Activated CD8-positive, alpha-beta T cell treated with anti-CD3 and anti-CD28 coated beads, Interleukin-2, amount 10 ng/mL, durations not matched to agents 7 days and 5 days (primary cell): ENCODE measurements at places on chromosomes 6 and 20. TPM values are rescaled to one million over a fixed set of nuclear protein-coding genes. Genes with fewer than 3 reads are reported as not detected.
A peak's percentile ranks its signal among the peaks of the same experiment; 100 is the strongest.

The CLVS2 gene
- not detected for total RNA-seq

The MARCKS gene
- total RNA-seq: 0.05 TPM

GRCh38 chr6:29603930-29604329 lies 19.0 kb downstream of the OR2H2 start:
- no peak for DNase-seq
- H3K27me3 ChIP-seq: peaks cover 3% of the 10 kb centered on the region
- no peak overlapping the region for H3K27ac ChIP-seq
- no peak overlapping the region for H3K4me3 ChIP-seq
- H3K36me3 ChIP-seq: no peaks in the 10 kb centered on the region

GRCh38 chr6:36301085-36301658 lies 31.3 kb downstream of the PNPLA1 start:
- peaks cover 15% of the 10 kb centered on the region for H3K27me3 ChIP-seq
- no peak for DNase-seq
- H3K4me1 ChIP-seq: peaks cover 6% of the 10 kb centered on the region

DNA sequence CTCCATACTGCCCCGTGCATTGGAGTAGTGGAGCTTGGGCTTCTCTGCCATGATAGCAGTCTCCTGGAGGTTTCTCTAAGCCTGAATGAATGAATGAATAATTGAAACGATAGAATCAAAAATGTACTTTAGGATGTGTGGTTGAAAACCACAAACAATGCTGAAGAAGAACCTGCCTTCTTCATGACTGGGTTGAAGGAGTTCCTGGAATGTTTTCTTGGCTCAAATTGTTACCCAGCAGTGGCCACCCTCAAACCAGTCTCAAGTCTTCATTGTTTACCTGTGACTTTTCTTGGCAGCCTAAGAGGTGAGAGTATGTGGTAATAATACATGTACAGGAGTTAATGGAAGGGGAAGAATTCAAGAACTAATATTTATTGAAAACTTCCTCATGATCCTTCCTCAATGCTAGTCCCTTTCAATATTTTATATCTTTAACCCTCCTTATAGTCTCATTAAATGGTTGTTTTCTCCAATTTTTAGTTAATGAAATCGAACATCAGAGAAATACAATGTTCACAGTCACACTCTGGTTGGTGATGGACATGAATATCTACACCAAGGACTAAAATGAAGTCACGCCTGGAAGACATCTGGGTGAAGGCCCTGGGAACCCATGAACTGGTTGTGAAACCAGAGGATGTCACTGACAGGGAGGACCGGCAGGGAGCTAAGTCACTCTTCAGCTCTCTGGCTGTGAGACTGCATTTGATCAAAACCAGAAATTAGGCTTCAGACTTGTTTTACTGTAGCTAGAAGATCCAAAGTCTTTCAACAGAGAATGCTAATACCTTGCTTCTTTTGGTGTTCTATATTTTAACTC lies at the start of gene GSTA5:
TSS of gene GSTA5 (minus strand) at position 51 of the 823 bp plus-strand sequence.
- H3K27me3 ChIP-seq: peaks cover 24% of the 10 kb centered on the region
- H3K36me3 ChIP-seq: no peaks in the 10 kb centered on the region
- no peaks in the 10 kb centered on the region for H3K4me1 ChIP-seq
- no peak within 1 kb of the TSS for H3K4me3 ChIP-seq
- no peak within 1 kb of the TSS for H3K27ac ChIP-seq

DNA sequence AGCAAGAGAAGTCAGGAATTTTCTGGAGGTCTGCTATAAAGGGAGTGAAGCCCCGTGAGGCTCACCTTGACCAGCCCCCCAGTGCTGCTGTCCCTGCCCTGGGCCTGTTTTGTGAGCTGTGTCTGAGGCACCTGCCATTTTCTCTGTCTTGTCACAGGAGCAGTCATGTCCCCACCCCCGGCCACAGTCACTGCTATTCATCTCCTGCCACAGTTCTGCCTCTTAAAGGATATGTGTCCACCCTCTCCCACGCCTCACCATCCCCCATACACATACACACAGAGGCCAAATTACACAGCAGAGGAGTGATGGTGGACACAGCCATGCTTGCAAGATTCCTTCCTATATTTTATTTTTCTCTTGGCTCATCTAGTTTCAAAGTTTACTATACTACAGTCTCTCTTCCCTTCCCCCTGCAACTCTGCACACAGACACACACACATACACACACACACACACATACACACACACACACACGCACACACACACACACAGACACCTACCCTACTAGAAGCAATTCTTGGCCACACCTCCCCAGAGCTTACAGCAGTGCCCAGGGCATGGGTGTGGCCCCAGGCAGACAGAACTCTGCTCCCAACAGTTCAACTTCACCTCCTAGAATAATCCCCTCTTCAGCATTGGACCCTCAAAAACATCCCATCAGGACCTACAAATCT lies 68.7 kb upstream of the TAB2 start:
- DNase-seq: peak; percentile 53
- H3K27ac ChIP-seq: peak overlapping the region; percentile 47

The DEFB132 gene
- total RNA-seq: not detected

The THBD gene
- total RNA-seq: not detected

The CLDN20 gene
- not detected for total RNA-seq

- H3K27me3 ChIP-seq: peaks cover 3% of the 10 kb centered on the region
- no peaks in the 10 kb centered on the region for H3K36me3 ChIP-seq
- DNase-seq: no peak
- no peak overlapping the region for H3K27ac ChIP-seq
- H3K4me1 ChIP-seq: no peaks in the 10 kb centered on the region
Observed at GRCh38 chr6:3835055-3835731, 14.0 kb upstream of the FAM50B start.

DNA sequence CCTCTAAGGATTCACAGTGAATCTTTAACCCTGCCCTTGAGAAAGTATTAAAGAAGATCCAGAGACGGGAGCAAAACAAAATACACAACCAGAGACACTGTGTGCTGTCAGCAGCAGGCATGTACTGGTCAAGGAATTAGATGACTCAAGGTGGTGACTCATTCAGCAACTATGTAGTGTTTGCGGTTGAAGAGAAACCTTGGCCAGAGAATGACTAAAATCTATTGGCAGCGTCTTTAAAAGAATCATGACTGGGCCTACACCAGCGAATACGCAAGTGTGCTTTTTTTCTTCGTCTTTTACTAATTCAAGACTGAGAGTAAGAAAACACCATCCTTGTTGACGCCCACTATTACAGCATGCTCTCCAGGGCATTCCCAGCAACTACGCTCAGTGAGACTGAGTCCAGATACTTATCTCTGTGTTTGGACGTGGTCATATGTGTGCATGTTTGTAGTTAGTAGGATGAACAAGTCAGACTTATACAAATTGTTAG lies 72.4 kb upstream of the BACH2 start:
- peaks cover 21% of the 10 kb centered on the region for H3K4me1 ChIP-seq
- H3K36me3 ChIP-seq: no peaks in the 10 kb centered on the region
- H3K27me3 ChIP-seq: peaks cover 10% of the 10 kb centered on the region

The OPN5 gene
- total RNA-seq: not detected

The EIF2S2 gene
- 94.4 TPM for total RNA-seq

DNA sequence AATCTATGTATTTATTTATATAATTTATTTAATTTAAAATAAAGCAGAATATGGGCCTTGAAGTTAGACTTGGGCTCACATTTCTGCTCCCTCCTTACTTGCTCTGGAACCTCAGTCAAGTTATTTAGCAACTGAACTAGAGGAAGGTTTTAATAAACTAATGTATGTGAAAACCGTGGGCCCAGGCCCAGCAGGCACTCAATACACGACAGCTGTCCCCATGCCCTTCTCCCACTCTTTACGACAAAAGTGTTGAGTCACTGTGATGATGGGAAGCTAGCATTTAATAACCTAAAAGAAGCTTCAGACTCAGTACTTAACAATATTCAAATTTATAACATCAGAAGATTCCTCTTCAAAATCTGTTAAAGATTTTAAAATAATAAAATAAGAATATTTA lies 46.7 kb downstream of the SERAC1 start:
- no peak for DNase-seq
- H3K27me3 ChIP-seq: no peaks in the 10 kb centered on the region
- peaks cover 5% of the 10 kb centered on the region for H3K36me3 ChIP-seq
- H3K4me3 ChIP-seq: no peak overlapping the region
- no peak overlapping the region for H3K27ac ChIP-seq
- no peaks in the 10 kb centered on the region for H3K4me1 ChIP-seq

The VEGFA gene
- total RNA-seq: 37.9 TPM

The MTFR2 gene
- total RNA-seq: 27.2 TPM

The TCP11 gene
- not detected for total RNA-seq

The HTR1E gene
- not detected for total RNA-seq

The LAMP5 gene
- total RNA-seq: not detected

The CGA gene
- not detected for total RNA-seq

The SRMS gene
- not detected for total RNA-seq

The WFDC10B gene
- not detected for total RNA-seq

- no peaks in the 10 kb centered on the region for H3K36me3 ChIP-seq
- no peak overlapping the region for H3K27ac ChIP-seq
- H3K4me3 ChIP-seq: no peak overlapping the region
- H3K27me3 ChIP-seq: no peaks in the 10 kb centered on the region
Observed at GRCh38 chr6:79440598-79440997, 96.6 kb downstream of the LCA5 start.

- H3K36me3 ChIP-seq: no peaks in the 10 kb centered on the region
- DNase-seq: no peak
- peak overlapping the region; percentile 65 for H3K27ac ChIP-seq
- peaks cover 34% of the 10 kb centered on the region for H3K4me1 ChIP-seq
Observed at GRCh38 chr20:5072756-5073659, 46.8 kb downstream of the PCNA start.

DNA sequence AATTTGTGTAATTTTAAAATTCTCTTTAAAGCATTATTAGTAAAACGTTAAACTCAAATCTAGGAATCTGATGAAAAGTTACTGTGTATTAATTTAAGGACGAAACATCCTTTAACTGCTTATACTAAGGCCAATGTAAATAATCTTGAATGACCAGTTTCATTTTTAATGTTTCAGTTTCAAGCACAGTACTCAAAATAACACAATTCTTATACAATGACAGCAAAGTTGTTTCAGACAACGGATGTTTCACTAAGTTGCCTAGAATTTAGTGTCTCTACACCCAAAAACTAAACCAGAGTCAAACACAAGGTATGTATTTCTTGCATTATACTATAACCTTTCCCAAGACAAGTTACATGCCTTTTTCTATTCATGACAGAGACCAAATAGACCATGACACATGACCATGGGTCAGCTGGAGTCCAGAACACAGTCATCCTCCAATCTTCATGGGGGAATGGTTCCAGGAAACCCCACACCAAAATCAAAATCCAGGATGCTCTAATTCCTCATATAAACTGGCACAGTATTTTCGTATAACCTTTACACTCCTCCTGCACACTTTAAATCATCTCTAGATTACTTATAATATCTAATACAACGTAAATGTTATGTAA lies 7.7 kb downstream of the PHIP start:
- H3K36me3 ChIP-seq: peaks cover 28% of the 10 kb centered on the region
- no peaks in the 10 kb centered on the region for H3K27me3 ChIP-seq
- H3K27ac ChIP-seq: no peak overlapping the region
- peaks cover 36% of the 10 kb centered on the region for H3K4me1 ChIP-seq
- no peak overlapping the region for H3K4me3 ChIP-seq

GRCh38 chr20:23568320-23568970 lies at the start of gene CST9L:
Gene CST9L (minus strand): TSS chr20:23568484. CDS start chr20:23568450, 34 bp downstream.
- DNase-seq: no peak
- H3K36me3 ChIP-seq: no peaks in the 10 kb centered on the region
- no peak within 1 kb of the TSS for H3K27ac ChIP-seq
- no peaks in the 10 kb centered on the region for H3K4me1 ChIP-seq
- H3K27me3 ChIP-seq: peaks cover 2% of the 10 kb centered on the region

The CYP39A1 gene
- not detected for total RNA-seq

The SKIC2 gene
- total RNA-seq: 73.4 TPM

DNA sequence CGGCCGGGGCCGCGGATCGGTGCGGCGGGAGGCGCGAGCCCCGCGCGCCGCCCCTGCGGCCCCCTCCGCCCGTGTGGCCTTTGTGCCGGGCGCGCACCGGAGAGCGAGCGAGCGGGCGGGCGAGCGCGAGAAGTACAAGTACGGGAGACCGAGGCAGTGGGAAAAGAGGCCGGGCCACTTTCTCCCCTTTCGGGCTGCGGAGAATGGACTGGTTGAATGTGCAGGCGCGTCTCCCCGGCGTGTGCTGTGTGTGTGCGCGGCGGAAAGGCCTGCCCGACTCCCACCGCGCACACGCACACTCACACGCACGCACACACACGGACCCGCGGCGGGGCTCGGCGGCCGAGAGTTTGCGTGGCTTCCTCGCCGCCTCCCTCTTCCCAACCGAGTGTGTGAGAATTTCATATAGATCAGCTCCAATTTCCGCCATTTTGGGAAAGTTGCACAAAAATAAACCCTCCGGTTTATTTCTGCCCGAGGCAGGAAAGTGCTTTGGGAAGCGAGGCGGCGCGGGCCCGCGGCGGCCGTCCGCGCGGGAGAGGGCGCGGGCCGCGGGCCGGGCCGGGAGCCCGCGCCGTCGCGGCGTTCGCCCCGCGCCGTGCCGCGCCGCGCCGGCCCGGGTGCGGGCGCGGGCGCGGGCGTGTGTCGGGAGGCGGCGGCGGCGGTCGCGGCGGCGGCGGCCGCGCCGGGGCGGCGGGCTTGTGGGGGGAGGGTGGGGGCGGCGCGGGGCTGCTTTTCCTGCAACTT lies 1.1 kb downstream of the L3MBTL3 start:
- peaks cover 26% of the 10 kb centered on the region for H3K36me3 ChIP-seq
- H3K27ac ChIP-seq: peak overlapping the region; percentile 93
- H3K27me3 ChIP-seq: no peaks in the 10 kb centered on the region
- peak; percentile 53 for DNase-seq
- peaks cover 37% of the 10 kb centered on the region for H3K4me1 ChIP-seq

DNA sequence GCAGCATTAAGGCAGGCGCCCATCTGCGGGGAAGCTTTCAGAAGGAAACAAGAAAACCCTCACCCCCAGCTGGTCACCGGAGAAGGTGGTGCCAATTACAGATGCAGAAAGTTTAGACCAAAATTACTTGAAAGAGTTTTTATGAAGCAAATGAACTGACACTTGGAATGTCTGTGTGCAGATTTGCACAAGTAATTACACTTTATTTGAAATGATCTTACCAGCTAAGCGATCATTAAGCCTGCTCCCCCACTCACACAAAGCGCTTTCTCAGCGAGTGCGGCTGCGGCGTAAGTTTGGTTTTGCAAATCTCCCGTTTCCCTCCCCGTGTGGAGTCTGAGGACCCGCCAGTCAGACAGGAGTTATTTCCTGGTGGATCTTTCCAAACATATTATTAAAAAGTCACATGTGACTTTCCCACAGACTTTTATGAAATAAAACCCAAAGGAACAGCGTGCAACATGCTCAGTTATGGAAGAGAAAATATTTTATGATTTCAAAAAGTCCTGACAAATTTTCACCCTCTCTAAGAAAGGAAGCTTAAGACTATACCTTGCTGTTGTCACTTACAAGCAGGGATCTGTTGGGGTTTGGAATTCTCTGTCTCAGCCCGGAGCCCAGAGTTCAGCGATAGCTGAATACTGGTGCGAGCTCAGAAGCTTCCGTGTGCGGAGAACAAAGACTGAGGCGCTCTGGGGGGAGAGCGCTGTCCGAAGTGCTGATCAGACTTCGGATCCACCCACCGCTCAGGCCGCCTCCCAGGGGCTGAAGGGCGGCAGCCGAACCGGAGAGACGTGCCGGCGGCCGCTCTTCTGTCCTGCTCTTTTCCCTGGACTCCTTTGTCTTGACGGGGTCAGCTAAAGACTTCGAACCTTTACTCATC lies 2.7 kb upstream of the MYT1 start:
- peaks cover 20% of the 10 kb centered on the region for H3K27me3 ChIP-seq
- no peaks in the 10 kb centered on the region for H3K4me1 ChIP-seq
- H3K4me3 ChIP-seq: no peak overlapping the region

GRCh38 chr20:33651562-33652048 lies 10.5 kb upstream of the C20orf144 start:
- H3K4me1 ChIP-seq: peaks cover 15% of the 10 kb centered on the region
- no peak overlapping the region for H3K27ac ChIP-seq
- DNase-seq: no peak
- H3K36me3 ChIP-seq: peaks cover 2% of the 10 kb centered on the region
- no peaks in the 10 kb centered on the region for H3K27me3 ChIP-seq
- H3K4me3 ChIP-seq: no peak overlapping the region

The BCAS4 gene
- 29.3 TPM for total RNA-seq
